ENCODE measurements at places on chromosomes 5 and 9.

- peak; percentile 75 for DNase-seq
Measured at GRCh38 chr5:66864240-66864884, 268.2 kb downstream of the MAST4 start.

DNA sequence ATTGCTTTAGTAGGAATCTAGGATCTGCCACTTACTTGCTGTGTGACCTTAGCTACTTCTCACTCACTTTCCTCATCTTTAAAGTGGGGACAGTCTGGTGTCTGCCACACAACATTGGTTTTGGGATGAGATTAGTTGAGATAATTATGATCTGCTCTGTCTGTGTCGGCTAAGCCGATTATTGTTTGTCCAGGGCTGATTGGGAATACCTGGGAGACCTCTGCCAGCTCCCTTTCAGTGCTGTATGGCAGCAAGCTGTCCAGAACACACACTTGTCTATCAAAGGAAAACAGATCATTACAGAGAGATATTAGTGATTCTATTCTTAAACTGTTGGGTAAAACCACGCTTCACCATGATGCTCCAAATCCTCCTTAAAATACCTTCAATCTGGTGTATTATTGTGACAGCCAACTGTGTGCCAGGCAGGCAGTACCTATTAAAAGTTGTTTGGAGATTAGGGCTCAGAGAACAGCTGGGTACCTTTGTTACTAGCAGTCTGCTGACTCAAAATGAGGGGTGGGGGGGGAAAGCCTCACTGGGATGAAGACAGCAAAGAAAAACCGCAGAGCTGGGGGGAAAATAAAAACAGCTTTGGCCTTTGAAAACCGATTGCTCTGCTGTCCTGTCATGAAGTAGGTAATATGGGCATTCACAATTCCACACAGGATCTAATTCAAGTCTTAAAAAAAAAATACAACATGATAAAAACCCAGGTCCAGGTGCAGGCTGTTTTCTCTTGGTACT is 458.4 kb upstream of the C9orf72 start:
- DNase-seq = no peak

DNA sequence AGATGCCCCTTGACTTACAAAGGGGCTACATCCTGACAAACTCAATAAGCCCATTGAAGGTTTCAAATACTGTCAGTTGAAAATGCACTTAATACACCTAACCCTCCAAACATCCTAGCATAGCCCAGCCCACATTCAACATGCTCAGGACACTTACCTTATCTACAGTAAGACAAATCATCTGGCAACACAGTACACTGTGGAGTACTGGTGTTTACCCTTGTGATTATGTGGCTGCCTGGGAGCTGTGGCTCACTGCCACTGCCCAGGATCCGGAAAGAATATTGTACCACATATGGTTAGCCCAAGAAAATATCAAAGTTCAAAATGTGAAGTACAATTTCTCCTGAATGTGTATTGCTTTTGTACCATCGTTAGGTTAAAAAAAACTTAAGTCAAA is 562.2 kb downstream of the HTR1A start:
- DNase-seq = no peak

DNA sequence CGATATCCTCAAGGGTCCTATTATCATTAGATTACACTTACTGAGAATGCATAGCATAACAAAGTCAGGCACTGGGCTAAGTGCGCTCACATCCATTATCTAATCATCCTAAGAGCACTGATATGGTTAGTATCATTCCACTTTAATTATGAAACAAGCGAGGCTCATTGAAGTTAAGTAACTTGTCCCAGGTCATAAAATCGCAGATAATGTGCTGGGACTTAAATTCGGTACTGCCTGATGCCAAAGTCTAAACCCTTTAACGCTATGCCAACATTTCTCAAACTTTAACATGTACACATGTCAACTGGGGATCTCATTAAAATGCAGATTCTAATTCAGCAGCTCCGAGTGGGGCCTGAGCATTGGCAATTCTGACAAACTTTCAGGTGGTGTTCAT is 204.7 kb downstream of the PTTG1 start:
- no peak for DNase-seq

DNA sequence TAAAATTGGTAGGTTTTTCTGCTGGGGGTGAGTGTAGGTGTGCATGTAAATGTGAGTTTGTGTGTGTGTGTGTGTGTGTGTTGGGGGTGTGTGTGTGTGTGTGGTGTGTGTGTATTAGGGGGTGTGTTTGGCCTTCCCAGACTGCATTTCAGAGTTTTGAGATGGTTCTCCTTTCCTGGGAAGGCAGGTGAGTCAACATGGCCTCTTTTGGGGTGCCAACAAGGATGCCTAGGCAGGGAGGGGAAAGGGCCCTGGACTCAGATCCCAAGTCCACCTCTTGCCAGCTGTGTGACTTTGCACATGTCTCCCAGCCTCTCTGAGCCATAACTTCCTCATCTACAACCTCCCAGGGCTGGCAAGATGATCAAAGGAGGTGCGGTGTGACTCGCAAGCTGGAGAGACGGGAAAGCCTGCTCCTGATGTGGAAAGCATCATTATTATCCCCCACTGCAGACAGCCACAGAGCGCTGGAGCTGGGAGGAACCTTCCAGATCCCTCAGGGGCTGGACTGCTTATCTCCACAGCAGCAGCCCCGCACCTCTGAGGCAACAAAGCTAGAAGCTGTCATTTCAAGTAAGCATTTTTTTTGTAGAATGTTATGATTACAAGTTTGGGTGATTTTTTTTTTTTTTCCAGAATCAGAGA is 63.5 kb upstream of the TBC1D2 start:
- peak; percentile 61 for DNase-seq

- DNase-seq = peak; percentile 54
Measured at GRCh38 chr9:90642570-90643539, at the start of gene DIRAS2. Gene DIRAS2, minus strand, starts transcription at chr9:90642824. Its CDS starts 28,997 bp downstream, at chr9:90613827.

DNA sequence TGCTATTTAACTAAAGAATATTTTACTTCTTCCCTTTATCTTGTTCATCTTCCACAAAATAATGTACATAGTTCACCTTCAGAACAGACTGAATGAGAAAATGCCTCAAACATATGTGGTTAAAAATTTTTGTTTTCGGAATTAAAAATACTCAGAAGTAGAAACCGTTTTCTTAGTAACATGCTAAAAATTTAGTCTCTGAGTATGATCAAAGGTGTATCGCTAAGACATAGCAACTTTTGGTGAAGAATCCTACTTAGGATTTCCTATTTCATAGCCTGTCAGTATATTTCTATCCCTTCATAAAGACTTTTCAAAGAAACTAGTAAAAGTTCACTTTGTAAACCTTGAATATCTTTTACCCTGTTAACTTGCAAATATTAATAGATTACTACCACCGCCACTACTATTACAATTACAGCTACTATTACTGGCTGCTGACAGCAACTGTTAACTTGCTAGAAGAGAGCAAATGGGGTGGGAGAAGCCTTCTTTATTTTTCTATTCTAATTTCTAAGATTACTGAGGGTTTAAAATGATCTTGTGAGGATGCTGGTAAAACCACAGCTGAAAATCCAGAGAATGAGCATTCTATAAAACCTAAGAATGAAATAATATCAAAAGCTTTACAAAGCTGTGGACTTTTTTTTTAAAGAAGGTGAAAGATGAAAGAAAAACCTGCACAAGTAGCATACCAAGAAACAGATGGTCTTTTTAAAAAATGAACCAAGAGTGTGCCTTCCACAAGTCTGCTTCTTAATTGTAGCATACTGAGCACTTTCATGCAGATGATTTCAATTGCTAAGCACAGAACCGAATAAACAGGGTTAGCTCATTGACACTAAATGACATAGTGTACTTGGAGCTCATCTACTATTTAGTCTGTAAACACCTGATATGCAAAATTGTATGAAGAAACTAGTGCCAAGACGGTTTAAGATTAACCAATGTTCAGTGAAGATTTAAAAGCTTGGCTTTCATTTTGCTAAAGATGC is 246.3 kb upstream of the EFNA5 start:
- no peak for DNase-seq

- peak; percentile 34 for DNase-seq
Measured at GRCh38 chr5:9350301-9350797, 195.5 kb downstream of the SEMA5A start.

- DNase-seq = peak; percentile 10
Measured at GRCh38 chr5:116451905-116452450, 122.6 kb downstream of the SEMA6A start.

DNA sequence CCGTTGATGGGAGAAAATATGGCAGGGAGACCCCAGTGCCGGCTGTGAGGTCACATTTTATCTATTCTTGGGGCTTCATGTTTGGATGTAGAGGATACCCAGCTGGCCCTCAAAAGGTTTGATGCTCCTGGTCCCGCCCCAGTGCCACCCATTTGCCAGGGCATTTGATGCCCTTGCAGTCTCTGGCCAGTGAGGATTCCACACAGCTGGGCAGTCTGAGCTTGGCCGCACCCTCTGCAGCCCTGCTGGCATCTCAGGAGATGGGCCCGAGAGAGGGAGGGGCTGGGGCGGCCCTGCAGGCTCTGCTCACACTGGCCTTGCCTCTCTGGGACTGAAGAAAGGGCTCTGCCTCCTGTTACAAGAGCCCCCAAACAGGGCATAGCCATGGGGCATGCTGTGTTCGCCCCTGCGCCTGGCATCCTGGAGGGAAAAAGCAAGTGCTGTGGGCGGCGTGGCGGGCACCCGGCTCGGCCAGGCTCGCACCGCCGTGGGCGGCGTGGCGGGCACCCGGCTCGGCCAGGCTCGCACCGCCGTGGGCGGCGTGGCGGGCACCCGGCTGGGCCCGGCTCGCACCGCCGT is 27.6 kb downstream of the ADAMTSL2 start:
- DNase-seq = no peak

DNA sequence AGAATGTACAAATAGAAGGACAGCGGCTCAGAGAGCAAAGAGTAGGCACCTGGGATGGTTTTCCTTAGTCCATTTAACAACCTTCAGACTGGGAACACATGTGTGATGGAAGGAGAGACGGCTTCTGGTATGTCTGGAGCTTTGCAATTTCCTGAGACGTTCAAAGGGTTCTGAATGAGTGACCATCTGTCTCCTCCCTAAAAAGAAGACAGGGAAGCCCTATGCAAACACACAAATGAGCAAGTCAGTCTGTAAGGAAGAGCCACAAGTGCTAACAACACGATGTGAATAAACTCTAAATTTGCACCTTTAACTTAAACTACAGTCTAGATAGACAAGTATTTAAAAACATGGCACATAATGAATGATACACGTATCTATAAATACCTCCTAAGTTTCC is 391.0 kb downstream of the ICE1 start:
- DNase-seq = no peak

DNA sequence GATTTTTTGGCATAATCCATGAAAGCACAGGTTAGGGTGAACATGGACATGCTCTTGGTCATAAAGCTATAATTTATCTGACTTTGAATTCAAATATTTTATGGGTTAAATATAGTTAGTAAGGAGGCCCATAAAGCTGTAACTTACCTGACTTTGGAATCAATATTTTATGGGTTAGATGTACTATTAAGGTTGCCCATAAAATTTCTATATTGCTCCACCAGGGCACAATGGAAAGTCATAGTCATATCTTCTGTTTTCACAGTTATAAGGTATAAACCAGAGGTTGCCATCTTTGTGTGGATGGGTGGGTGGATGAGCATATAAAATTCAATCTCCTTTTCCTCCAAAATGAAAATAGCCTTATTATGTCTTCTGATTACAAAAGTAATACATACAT is 120.5 kb upstream of the ADAMTSL1 start:
- no peak for DNase-seq

GRCh38 chr5:173919443-173919842 is 31.3 kb downstream of the CPEB4 start:
- DNase-seq = no peak

- DNase-seq = peak; percentile 71
Measured at GRCh38 chr5:67875601-67876000, 340.0 kb upstream of the PIK3R1 start.

DNA sequence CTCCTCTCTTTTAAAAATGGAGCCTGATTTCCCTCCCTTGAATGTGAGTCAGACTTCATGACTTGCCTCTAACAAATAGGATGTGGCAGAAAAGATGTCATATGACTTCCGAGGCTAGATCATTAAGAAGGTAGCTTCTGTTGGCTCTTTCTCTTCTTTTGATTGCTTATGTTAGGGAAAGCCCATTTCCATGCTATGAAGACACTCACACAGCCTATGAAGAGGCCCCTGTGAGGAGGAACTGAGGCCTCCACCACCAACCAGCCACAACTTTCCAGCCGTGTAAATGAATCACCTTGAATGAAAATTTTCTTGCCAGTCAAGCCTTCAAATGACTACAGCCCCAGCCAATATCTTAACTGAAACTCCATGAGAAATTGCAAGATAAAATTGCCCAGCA is 413.4 kb downstream of the TMEM38B start:
- DNase-seq = no peak

DNA sequence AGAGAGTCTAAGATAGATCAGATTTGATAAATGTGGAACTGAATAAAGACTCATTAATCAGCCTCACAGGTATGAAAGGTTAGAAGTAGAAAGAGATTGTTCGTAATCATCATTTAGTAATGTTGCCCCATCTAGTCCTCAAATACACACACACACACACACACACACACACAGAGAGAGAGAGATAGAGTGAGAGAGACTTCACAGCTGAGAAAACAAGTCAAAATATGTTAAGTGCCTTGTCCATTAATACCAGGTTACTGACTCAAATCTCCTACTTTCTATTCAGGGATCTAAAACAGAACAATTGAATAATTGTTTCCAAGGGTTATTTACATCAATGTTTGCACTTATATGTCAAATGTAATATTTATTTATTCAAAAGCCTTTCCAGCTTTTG is 284.6 kb downstream of the MRPS30 start:
- no peak for DNase-seq

DNA sequence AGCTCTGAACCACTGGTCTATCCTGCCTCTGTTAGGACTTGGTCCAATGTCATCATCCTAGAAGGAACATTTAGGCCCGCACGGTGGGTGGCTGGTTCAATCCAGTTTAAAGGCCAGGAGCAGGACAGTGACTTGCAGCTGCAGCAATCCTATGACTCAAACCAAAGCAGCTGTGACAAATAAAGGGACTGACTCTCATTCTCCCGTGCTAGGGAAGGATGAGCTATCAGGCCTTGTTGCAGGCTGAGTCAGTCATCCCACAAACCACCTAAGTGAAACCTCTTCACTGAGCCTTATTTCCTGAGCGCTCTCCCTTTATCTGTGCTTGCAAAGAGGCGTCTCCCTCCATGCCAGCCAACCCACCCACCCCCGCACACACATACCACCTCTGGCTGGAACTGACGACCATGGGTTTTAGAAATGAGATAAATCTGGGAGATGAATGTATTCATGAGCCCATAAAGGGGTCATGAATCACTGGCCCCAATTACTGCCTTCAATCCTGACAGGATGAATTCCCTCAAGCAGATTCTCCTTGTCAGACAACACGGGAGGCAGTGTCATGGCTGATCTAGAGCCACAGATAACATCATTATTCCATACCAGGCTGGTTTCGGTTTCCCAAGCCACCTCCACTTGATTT is 93.4 kb downstream of the KCNIP1 start:
- peak; percentile 82 for DNase-seq

GRCh38 chr9:138049085-138049778 is 171.7 kb downstream of the CACNA1B start:
- DNase-seq = no peak

DNA sequence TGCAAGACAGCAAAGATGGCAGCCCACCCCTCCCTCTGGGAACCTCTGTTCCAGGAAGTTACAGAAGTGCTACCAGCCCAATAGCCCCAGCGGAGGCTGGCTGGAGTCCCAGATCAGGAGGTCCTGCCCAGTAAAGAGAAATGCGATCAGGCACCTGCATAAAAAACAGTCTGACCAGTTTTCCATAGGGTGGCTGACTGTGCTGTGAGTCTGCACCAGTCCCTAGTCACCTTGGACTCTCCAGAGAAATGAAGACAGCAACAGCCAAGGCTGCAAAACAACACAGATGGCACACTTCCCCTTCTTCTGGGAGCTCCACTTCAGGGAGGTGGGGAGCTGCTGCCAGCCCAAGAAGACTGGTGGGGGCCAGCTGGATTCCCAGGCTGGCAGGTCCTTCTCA is 265.5 kb upstream of the PCSK5 start:
- no peak for DNase-seq
